ENCODE measurements at places on chromosomes 2 and 18. TPM values are rescaled to one million over a fixed set of nuclear protein-coding genes. Genes with fewer than 3 reads are reported as not detected.

DNA sequence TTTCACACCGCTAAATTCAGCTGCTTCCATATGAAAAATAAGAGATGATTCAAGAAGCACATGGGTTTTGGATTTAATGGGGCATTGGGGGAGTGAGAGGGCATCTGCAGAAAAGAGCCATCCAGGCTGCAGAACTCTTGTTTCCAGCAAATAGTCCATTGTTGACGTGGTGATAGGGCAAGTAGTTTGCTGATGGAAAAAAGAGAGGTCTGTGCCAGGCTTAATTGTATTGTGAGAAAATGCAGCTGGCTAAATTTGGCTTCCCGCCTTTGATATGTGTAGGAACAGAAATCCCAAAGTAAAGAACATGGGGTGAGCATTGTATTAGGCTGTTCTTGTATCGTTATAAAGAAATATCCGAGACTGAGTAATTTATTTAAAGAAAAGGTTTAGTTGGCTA is 199.5 kb downstream of the SETBP1 start:
- no peaks in the 10 kb centered on the region for H3K4me1 ChIP-seq
- DNase-seq, result no peak
- no peak overlapping the region for H3K27ac ChIP-seq
- no peaks in the 10 kb centered on the region for H3K27me3 ChIP-seq
- H3K36me3 ChIP-seq, result no peaks in the 10 kb centered on the region
- no peak overlapping the region for H3K4me3 ChIP-seq

DNA sequence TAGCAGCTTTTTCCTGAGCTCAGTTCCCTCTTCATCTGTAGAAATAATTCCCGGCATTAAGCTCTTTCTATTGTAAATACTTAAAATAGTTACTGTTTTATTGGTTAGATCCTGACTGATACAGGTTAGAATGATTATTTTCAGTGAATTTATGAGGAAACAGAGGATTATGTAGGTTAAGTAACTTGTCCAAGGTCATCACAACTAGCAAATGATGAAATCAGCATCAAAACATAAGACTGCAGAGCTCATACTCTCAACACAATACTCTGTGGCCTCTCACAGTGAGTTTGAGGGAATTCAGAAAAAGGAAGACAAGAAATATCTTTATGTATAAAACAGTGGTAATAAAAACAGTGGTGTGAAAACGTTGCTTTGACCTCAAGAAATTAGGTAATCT is 113.2 kb upstream of the DLX2 start:
- H3K36me3 ChIP-seq, result no peaks in the 10 kb centered on the region
- no peaks in the 10 kb centered on the region for H3K4me1 ChIP-seq
- no peak overlapping the region for H3K4me3 ChIP-seq
- DNase-seq, result no peak
- H3K27ac ChIP-seq, result no peak overlapping the region

- no peaks in the 10 kb centered on the region for H3K36me3 ChIP-seq
- no peak overlapping the region for H3K4me3 ChIP-seq
These were observed 435.2 kb downstream of the ARHGAP15 start for GRCh38 chr2:143564419-143564818.

GRCh38 chr2:85326406-85327159 is 1.2 kb downstream of the TGOLN2 start:
- peak overlapping the region; percentile 96 for H3K27ac ChIP-seq
- peak overlapping the region; percentile 79 for H3K4me3 ChIP-seq
- no peaks in the 10 kb centered on the region for H3K27me3 ChIP-seq
- H3K36me3 ChIP-seq, result peaks cover 31% of the 10 kb centered on the region

APOB gene
- total RNA-seq, result 8.5 TPM

GRCh38 chr18:34880882-34881834 is 160.1 kb upstream of the MAPRE2 start:
- H3K27ac ChIP-seq, result peak overlapping the region; percentile 86
- H3K4me1 ChIP-seq, result peaks cover 4% of the 10 kb centered on the region
- no peak overlapping the region for H3K4me3 ChIP-seq
- H3K27me3 ChIP-seq, result no peaks in the 10 kb centered on the region
- no peak for DNase-seq

POTEJ gene
- total RNA-seq, result not detected

- no peaks in the 10 kb centered on the region for H3K36me3 ChIP-seq
- H3K4me1 ChIP-seq, result no peaks in the 10 kb centered on the region
- no peak overlapping the region for H3K27ac ChIP-seq
These were observed 780.1 kb upstream of the LINC00305 start for GRCh38 chr18:64929036-64929435.

GRCh38 chr18:12768625-12769024 is 65.8 kb downstream of the PSMG2 start:
- no peak for DNase-seq
- no peak overlapping the region for H3K27ac ChIP-seq
- no peaks in the 10 kb centered on the region for H3K36me3 ChIP-seq
- H3K27me3 ChIP-seq, result no peaks in the 10 kb centered on the region

- no peak for DNase-seq
- H3K27ac ChIP-seq, result no peak overlapping the region
- no peaks in the 10 kb centered on the region for H3K4me1 ChIP-seq
- H3K27me3 ChIP-seq, result no peaks in the 10 kb centered on the region
- H3K36me3 ChIP-seq, result no peaks in the 10 kb centered on the region
These were observed 128.6 kb downstream of the MSTN start for GRCh38 chr2:189933911-189934399.

DNA sequence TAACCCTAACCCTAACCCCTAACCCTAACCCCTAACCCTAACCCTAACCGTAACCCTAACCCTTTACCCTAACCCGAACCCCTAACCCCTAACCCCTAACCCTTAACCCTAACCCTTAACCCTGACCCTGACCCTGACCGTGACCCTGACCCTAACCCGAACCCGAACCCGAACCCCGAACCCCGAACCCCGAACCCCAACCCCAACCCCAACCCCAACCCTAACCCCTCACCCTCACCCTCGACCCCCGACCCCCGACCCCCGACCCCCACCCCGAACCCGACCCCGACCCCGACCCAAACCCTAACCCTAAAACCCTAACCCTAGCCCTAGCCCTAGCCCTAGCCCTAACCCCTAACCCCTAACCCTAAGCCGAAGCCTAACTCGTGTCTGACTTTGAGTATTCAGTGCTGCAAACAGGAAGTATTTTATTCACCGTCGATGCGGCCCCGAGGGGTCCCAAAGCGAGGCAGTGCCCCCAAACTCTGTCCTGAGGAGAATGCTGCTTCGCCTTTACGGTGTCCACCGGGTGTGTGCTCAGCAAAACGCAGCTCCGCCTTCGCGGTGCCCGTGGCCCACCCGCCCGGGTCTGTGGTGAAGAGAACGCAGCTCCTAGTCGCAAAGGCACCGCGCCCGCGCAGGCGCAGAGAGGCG is 36.0 kb downstream of the FAM110C start:
- H3K27ac ChIP-seq, result no peak overlapping the region
- no peak for DNase-seq
- no peaks in the 10 kb centered on the region for H3K4me1 ChIP-seq
- no peak overlapping the region for H3K4me3 ChIP-seq
- H3K27me3 ChIP-seq, result no peaks in the 10 kb centered on the region

- no peak overlapping the region for H3K27ac ChIP-seq
- no peaks in the 10 kb centered on the region for H3K36me3 ChIP-seq
- no peak overlapping the region for H3K4me3 ChIP-seq
- H3K27me3 ChIP-seq, result no peaks in the 10 kb centered on the region
- peaks cover 14% of the 10 kb centered on the region for H3K4me1 ChIP-seq
These were observed 63.1 kb upstream of the MGAT5 start for GRCh38 chr2:134190807-134191203.

DNA sequence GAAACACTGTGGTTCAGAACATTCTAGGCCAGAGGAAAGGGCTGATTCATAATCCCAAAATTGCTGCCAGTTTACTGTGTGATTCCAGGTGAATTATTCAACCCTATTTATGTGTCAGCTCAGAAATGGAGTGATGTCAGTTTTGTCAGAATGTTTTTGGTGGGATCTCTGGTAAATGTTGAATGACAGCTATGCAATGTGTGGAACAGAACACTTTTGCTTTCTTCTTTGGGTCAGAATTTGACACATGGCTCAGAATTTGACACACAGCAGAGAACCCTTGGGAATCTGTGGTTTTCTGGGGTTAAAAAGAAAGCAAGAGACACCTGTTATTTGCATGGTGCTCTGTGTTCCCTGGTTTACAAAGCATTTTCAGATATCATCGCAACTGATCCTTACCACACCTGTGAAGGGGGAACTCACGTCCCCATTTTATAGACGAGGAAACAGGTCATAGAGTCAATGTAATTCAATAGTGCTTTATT is 1.6 kb upstream of the MTA3 start:
- H3K27ac ChIP-seq, result peak overlapping the region; percentile 81
- DNase-seq, result no peak
- H3K27me3 ChIP-seq, result no peaks in the 10 kb centered on the region
- no peak overlapping the region for H3K4me3 ChIP-seq

MORN2 gene
- not detected for total RNA-seq

DNA sequence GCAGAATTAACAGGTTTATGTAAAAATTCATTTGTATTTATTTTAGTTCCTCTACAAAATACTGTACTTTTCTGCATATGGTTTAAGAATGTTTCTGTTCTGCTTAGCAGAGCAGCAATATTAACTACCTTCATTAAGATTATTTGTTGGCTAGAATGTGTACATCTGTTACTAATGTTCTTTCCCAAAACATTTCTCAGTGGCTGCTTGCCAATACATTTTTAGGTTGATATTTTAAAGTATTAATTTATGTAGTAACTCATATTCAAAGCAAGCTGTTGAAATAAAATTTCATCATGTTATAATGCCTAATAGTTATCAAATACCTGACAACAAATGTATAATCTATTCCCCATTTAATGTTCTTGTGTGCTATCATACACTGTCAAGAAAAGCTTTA is 40.3 kb downstream of the PRKD3 start:
- peaks cover 8% of the 10 kb centered on the region for H3K4me1 ChIP-seq
- DNase-seq, result no peak
- no peak overlapping the region for H3K27ac ChIP-seq
- H3K36me3 ChIP-seq, result peaks cover 13% of the 10 kb centered on the region

DNA sequence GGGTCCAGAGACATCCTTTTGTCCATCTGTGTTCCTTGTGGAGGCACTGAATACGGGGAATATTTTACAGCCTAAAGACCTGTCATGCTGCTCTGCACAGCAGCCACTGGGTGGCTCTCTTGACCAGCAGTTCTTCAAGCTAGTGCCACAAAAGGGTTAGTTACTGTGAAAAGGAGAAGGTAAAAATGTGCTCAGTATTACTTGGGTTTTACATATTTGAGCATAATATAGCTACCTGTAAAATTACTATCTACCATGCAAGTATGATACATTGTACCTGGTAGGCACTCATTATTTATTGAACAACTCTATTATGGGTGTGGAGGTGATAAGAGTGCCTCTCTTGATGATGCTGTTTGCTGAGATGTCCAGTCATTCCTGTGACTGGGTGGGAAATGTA is 23.6 kb downstream of the FZD5 start:
- DNase-seq, result no peak
- H3K27ac ChIP-seq, result no peak overlapping the region
- H3K36me3 ChIP-seq, result peaks cover 18% of the 10 kb centered on the region
- no peak overlapping the region for H3K4me3 ChIP-seq

DNA sequence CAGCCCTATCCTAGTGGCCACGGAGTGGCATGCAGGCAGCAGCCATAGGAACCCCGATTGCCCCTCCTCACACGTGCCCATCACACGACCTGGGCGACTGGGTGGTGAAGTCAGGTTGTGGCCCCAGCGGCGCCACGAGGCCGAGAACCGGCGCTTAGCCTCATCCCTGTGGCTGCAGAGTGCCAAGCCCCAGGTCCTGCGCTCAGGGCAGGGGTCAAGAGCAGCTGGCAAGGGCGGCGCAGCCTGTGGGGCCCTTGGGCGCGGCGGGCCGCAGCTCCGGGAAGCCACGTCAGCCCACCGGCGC is 73.3 kb downstream of the RPIA start:
- H3K27ac ChIP-seq, result no peak overlapping the region
- DNase-seq, result no peak
- no peaks in the 10 kb centered on the region for H3K36me3 ChIP-seq
- peaks cover 6% of the 10 kb centered on the region for H3K27me3 ChIP-seq
- H3K4me3 ChIP-seq, result peak overlapping the region; percentile 34

FBXO48 gene
- 1.2 TPM for total RNA-seq

EVA1A gene
- total RNA-seq, result not detected

GRCh38 chr2:217988014-217988839 is 14.6 kb downstream of the TNS1 start:
- H3K4me3 ChIP-seq, result peak overlapping the region; percentile 19
- no peaks in the 10 kb centered on the region for H3K27me3 ChIP-seq
- H3K36me3 ChIP-seq, result peaks cover 23% of the 10 kb centered on the region
- peaks cover 8% of the 10 kb centered on the region for H3K4me1 ChIP-seq

ATOH8 gene
- 239 TPM for total RNA-seq
